ENCODE measurements at places on chromosomes 1 and 21.

- no peak for DNase-seq
Observed at GRCh38 chr1:168202941-168203654, 22.7 kb upstream of the SFT2D2 start.

GRCh38 chr1:81155131-81155530 lies 645.6 kb upstream of the ADGRL2 start:
- no peak for DNase-seq

GRCh38 chr1:201103666-201104065 lies 8.6 kb downstream of the CACNA1S start:
- DNase-seq: no peak

GRCh38 chr1:203558064-203558760 lies 64.3 kb downstream of the OPTC start:
- peak; percentile 81 for DNase-seq

- no peak for DNase-seq
Observed at GRCh38 chr1:56146449-56146848, 432.9 kb downstream of the PLPP3 start.

DNA sequence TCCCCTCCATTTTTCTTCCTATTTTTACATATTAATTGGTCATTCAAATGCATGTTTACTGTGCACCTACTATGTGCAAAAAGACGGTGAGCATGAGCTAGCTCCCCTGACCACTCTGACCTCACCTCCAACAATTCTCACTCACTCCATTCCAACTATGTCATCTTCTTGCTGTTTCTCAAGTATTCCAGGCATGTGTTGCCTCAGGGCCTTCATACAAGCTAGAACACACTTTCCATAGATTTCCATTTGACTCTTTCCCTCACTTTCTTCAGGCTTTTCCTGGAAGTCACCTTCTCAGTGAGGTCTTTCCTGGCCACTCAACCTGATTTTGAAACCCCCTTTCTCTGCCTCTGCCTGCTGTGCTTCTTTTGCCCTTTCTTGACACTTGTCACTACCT lies 32.6 kb downstream of the CHIA start:
- no peak for DNase-seq

- no peak for DNase-seq
Observed at GRCh38 chr1:64838486-64838885, 93.6 kb downstream of the RAVER2 start.

GRCh38 chr1:6953907-6954364 lies 168.7 kb downstream of the CAMTA1 start:
- DNase-seq: no peak

DNA sequence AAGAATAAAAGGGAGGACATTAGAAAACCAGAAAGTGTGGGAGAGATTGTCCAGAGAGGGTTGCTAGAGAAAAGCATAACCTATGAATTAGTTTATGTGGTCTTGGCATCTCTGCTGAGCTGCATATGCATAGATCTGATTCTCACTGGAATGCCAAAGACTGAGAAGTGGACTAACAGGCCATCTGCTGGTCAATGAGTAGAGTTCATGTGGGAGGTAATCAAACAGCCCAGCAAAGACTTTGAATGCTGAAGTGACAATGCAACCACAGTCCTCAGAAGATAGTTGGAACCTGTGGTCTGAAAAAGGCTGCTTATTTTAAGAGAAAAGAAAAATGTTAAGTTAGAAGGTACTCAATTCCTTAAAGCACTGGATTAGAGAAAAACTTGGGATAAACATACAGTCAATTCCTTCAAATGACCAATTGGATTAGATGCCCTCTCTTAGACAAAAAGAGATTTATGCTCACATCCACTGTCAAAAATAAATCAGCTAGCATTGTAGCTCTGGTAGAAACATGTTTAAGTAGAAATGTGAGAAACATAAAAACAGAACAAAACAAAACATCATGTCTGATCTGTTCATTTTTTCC lies 382.8 kb downstream of the AMY1C start:
- DNase-seq: peak; percentile 15

DNA sequence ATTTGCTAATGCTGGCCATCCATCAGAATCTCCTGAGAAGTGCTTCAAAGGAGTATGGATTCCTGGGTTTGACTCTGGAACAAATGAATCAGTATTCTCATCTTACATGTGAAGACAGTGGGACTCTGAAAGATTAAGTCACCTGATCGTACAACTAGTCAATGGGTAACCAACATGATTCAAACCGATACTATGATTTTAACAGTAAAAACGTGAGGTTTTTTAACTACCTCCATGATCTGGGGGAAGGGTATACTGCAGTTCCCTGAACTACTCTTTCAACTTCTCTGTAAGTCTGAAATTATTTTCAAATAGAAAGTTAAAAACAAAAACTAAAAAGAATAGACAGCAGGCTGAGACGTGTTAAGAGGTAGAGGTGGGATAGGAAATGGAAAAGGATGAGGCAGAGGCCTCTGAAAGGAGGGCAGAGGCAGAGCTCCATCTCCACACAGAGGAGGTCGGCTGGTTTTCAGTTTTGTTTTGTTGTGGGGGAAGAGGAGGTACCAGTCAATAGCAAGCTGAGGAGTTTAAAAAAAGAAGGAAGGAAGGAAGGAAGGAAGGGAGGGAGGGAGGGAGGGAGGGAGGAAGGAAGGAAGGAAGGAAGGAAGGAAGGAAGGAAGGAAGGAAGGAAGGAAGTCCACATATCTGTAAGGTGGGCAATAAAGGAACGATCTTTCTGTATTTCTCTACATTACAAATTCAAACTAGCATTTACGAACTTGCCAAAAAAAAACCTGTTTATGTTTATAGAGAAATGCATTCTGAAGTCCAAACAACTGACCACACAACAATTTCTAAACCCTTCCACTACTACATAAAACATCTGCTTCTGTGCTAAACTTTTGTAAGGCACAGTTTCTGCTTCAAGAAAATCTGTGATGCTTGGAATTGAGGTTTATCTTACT lies 213.1 kb downstream of the RERE start:
- DNase-seq: no peak

GRCh38 chr1:50371749-50372148 lies 51.5 kb downstream of the DMRTA2 start:
- DNase-seq: no peak

- DNase-seq: no peak
Observed at GRCh38 chr1:20493309-20493708, 7.3 kb upstream of the CAMK2N1 start.

DNA sequence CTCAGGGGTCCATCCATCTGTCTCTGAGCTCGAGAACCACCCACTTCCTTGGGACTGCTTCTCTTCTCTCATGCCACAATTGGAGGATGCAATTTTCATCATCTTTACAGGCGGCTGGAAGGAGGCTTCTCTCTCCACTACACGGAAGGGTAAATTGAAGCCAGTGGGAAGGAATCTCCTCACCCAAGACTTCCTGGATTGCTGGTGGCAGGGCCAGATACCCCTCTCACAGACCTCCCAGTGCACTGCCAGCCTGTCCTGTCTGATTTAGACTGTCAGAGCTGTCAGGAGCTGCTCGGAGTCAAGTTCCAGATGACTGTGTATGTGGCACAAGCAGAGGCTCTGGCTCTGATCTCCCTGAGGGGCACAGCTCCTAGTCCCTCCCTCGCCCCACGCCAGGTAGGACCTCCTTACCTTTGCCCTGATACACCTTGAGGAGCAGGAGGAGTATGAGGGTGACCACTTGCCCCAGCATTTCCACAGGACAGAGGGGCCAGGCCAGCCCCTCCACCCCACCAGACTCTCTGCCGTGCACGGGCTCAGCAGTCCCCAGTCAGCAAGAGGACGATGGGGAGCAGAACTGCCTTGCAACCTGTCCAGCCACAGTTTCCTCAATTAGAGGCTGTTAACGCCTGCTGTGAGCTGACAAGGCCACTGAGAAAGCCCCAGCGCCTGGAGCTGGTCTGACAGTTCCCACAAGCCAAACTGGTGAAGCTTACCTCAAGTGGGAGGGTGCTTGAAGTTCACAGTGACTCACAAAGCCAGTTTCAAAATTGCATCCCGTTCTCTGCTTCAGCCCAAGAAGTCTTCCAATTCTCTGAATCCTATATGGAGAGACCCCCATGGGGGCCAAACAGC lies at the start of gene CD244:
Gene CD244, minus strand, starts transcription at position 685 of the 858 bp plus-strand sequence. Its CDS starts 210 bp downstream, at position 475.
- no peak for DNase-seq

- no peak for DNase-seq
Observed at GRCh38 chr21:39632796-39633442, 20.2 kb downstream of the B3GALT5 start.

- DNase-seq: no peak
Observed at GRCh38 chr1:153771841-153772593, 3.2 kb upstream of the SLC27A3 start.

GRCh38 chr1:108824051-108824450 lies 32.8 kb downstream of the AKNAD1 start:
- DNase-seq: no peak

GRCh38 chr21:18023157-18023556 lies 204.0 kb upstream of the C21orf91 start:
- no peak for DNase-seq

GRCh38 chr1:20411196-20411980 lies 74.6 kb downstream of the CAMK2N1 start:
- DNase-seq: peak; percentile 61

- no peak for DNase-seq
Observed at GRCh38 chr1:67856921-67857320, 23.7 kb upstream of the GNG12 start.

DNA sequence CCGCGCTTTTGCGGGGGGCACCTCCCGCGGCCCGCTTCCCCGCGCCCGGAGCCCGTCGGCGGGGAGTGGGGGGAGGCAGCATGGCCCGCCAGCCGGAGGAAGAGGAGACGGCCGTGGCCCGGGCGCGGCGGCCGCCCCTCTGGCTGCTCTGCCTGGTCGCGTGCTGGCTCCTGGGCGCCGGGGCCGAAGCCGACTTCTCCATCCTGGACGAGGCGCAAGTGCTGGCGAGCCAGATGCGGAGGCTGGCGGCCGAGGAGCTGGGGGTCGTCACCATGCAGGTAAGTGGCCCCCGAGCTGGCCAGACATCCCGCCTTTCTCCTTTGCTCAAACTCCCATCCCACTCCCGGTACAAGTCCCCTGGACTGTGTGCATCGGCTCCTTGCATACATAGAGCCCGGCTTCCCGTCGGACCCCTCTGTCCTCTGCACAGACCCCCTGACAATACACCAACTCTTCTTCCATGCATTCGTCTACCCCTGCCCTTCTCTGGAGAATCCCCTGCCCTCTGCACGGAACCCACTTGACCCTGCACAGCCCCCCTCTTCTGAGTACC lies 812 bp downstream of the CACHD1 start:
- no peak for DNase-seq

GRCh38 chr1:34915521-34915920 lies 13.9 kb downstream of the DLGAP3 start:
- no peak for DNase-seq

DNA sequence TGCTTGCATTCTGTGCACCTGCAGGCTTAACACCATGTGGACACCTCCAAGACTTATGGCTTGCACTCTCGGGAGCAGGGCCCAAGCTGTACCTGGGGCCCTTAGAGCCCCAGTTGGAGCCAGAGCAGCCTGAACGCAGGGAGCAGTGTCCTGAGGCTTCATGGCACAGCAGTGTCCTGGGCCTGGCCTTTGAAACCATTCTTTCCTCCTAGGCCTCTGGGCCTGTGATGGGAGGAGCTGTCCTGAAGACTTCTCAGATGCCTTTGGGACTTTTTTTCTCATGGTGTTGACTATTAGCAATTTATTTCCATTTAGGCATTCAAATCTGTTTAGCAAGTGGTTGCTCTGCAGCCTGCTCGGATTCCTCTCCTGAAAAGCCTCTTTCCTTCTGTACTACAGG lies 11.0 kb downstream of the RPTN start:
- DNase-seq: no peak

DNA sequence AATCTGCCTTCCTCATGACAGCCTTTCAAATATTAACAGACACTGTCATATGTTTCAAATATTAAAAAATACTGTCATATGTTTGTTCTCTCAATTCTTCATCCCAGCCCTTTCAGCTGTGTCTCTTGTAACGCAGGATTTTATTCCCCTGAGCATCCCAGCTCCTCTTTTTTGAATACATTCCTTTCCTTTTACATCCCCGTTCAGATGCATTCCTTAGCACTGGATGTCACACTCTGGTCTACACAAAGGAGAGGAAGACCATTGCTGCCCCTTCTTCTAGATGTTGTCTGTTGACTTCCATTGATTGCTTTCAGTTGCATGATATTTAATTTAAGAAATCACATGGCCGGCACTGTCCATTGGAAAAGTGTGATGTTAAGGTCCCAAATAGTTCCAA lies 117.4 kb upstream of the PAXBP1 start:
- no peak for DNase-seq

DNA sequence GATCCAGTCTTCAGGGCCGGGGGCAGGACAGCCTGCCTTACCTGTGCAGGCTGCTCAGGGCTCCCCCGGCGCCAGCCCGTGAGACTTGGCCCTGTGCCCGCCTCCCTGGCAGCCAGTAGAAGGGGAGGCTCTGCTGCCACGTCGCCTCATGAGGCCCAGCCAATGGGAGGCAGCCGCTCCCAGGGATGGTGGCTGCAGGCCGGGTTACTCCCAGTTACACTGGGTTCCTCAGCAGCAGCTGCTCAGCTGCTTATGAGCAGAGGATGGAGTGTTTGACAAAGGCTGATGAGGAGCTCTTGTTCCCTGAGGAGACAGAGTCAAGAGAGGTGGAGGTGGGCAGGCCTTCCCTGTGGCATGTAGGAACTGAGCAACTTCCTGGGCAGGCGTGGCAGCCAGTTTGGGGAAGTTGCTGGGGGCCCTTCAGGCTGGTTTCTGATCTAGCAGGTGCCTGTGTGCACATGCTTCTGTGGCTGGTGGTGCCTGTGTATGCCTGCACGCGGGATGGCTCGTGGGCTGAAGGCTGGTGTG lies 5.5 kb downstream of the MFSD2A start:
- no peak for DNase-seq

- DNase-seq: no peak
Observed at GRCh38 chr21:29130270-29130969, at the start of gene MAP3K7CL. Gene MAP3K7CL (plus strand): TSS chr21:29130644. CDS start chr21:29133345, 2,701 bp downstream.

DNA sequence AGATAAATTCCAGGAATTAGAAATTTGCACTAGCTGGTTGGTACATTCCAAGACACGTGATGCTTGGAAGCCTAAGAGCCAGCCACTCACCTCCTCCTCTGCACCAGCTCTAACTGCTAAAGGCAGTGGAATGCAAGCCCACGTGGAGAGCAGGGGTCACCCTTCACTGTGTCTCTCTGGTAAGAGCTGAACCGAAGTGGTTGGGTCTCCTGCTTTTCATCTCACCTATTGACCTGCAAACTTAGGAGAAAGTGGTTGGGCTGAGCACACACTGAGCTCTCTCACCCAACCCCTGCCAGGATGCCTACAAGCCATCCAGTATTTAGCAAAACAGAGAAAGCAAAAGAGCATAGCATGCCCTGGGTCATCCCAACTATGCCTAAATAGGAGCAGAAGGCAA lies 19.3 kb downstream of the HAO2 start:
- no peak for DNase-seq

DNA sequence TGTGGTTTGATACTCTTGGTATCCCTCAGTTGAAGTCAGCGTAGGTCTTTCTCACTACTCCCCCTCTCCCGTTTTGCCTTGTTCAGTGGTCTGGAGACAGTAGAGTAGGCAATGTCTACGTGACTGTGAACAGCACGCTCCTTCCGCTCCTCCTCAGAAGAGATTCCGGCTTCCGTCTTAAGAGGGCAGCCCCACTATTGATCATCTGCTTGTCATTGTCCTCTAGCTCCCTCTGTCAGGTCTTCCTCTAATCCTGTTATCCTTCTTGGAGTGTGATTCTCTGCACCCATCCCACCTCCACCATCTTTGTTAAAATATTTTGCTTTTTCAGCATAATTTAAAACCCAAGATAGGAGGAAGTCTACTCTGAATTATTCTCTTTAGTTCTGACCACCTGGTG lies 129.9 kb upstream of the KCNK2 start:
- no peak for DNase-seq
